ENCODE measurements at places on chromosomes 2 and 18.

GRCh38 chr2:138432971-138433370 is 68.6 kb upstream of the SPOPL start:
- DNase-seq = no peak

DNA sequence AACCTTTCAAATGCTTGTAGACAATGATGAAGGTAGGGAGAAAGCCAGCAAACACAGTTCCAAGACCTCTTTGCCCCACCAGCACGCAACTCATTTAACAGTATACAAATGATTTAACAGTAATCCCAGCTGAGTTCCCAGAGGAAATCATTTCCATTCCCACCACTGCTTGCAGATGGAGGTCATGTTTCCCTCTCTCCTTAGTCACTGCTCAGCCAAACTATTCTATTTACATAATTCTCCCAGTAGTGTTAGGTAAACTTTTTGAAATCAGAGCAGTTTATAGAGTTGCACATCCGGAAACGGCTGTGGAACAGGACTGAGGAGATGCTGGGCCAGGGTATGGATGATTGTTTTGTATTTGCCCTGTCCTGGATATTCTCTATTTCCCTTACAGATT is 328.5 kb downstream of the FIGN start:
- no peak for DNase-seq

GRCh38 chr2:65025453-65026123 is 30.6 kb upstream of the CEP68 start:
- no peak for DNase-seq

- DNase-seq = no peak
Observed at GRCh38 chr2:159225025-159226016, 61.2 kb downstream of the WDSUB1 start.

- peak; percentile 81 for DNase-seq
Observed at GRCh38 chr18:66344227-66344626, 259.7 kb downstream of the CDH19 start.

- DNase-seq = peak; percentile 51
Observed at GRCh38 chr18:10559553-10560451, 34.0 kb downstream of the NAPG start.

GRCh38 chr2:71461304-71461671 is 7.9 kb downstream of the DYSF start:
- DNase-seq = no peak

- DNase-seq = no peak
Observed at GRCh38 chr2:188303363-188304031, 11.8 kb downstream of the GULP1 start.

GRCh38 chr18:4450065-4450658 is 4.9 kb downstream of the DLGAP1 start:
- DNase-seq = no peak

- no peak for DNase-seq
Observed at GRCh38 chr2:21330786-21331391, 207.1 kb downstream of the TDRD15 start.
